ENCODE measurements at places on chromosomes 3 and 15.

DNA sequence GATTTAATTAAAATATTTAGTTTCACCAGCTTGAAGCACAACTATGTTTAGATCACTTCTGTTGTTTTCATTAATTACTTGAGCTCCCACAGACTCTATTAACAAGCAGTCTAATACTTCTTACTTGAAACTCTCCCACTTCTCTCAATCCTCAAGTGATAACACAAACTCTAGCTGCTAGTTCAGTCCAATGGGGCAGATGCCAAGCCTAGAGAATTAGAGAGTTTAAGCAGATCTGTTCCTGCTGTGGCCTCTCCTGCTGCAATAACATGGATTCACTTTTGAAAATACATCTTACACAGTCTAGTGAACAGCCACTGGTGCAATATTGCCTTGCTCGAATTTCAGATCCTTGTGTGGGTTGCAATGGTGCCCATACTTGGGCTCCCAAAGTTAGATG is 566.4 kb upstream of the SGO1 start:
- no peak for DNase-seq

DNA sequence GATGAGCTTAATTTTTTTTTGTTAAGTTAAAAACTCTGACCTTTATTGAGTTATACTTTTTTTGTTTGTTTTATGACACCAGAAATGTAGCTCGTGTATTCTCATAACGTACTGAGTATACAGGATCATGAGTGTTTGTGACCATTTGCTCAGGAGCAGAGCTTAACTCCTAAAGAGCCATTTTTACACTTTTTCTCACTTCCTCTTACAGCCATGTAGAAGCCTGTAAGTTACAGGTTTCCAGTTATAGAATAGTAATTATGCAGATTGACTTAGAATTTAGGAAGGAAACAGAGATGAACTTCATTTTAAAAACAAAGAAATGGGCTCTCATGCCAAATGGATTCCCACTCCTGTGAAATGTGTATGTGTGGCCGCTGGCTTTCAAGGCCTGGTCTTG is 151.7 kb downstream of the MCTP2 start:
- no peak for DNase-seq

DNA sequence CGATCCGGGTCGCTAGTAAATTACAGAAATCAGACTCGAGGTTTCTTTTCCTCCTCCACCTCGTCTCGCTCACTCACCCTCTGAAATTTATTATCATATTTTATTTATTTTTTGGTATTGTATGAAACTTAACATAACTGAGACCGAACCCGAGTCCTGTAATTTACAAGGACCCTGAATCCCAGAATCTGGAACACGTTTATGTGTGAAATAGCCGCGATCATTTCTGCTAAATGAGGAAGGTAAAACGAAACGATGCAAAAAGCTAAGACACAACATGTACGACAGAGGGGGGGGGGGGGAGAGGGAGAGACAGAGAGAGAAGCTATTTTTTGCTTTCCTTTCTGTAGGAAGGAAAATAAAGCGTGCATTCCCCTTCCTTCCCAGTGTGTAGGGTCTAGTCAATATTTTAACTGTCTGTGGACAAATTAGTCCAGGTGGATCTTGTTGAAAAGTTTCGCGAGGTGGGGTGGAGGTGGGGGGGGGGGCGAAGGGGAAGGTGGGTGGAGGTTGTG is 1.6 kb downstream of the BBX start:
- no peak for DNase-seq

GRCh38 chr15:49255966-49256759 is 86.1 kb downstream of the GALK2 start:
- no peak for DNase-seq

DNA sequence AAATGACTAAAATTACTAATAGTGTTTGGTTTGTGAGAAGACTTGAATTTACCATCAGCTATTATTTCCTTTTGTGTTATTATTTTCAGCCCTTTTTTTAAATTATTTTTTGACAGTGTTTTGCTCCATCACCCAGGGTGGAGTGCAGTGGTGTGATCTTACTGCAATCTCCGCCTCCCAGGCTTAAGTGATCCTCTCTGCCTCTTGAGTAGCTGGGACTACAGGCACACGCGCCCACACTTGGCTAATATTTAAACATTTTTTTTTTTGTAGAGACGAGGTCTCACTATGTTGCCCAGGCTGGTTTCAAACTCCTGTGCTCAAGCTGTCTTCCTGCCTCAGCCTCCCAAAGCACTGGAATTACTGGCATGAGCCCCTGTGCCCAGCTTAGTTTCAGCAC is 31.7 kb upstream of the UTS2B start:
- no peak for DNase-seq

DNA sequence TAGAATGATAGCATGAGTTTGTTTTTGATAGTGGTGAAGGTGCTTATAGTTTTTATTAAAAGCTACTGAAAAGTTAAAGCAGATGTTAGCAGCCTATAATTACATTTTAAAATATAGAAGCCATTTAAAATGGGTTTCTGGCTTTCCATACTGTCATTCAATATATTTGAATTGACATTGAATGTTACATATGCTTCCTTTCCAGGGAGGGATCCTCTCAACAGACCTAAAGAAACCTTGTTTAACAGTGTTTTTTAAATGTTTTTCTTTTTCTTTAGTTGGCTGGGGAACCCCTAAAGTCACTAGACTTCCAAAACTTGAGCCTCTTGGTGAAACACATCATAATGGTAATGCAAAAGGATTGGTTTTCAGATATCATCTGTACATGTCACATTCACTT is 12.2 kb downstream of the DHFR2 start:
- no peak for DNase-seq

- DNase-seq, result no peak
Observed at GRCh38 chr3:68764554-68764953, 167.8 kb downstream of the TAFA4 start.

Measured in NCI-H1694 (cell line).